ENCODE measurements at places on chromosomes 16 and 17.

GRCh38 chr16:69838489-69838888, 76.4 kb downstream of the WWP2 start:
- no peak for DNase-seq

DNA sequence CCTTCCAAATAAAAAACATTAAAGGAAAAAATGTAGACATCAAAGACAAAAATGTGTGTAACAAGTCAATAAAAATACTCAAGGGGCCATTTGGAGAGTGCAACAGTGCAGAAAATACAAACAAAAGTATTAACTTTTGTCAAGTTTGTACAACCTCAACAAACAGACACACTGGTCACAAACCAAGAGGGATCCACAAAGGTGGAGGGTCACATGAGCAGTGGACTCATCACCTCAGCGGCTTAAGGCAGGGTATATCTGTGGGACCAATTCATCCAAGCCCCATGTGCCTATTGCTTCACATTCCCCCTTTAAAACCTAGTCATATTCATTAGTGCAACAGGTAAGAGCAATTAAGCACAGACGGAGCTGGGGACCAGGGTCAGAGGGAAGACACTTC, 45.2 kb downstream of the DCUN1D3 start:
- no peak for DNase-seq

DNA sequence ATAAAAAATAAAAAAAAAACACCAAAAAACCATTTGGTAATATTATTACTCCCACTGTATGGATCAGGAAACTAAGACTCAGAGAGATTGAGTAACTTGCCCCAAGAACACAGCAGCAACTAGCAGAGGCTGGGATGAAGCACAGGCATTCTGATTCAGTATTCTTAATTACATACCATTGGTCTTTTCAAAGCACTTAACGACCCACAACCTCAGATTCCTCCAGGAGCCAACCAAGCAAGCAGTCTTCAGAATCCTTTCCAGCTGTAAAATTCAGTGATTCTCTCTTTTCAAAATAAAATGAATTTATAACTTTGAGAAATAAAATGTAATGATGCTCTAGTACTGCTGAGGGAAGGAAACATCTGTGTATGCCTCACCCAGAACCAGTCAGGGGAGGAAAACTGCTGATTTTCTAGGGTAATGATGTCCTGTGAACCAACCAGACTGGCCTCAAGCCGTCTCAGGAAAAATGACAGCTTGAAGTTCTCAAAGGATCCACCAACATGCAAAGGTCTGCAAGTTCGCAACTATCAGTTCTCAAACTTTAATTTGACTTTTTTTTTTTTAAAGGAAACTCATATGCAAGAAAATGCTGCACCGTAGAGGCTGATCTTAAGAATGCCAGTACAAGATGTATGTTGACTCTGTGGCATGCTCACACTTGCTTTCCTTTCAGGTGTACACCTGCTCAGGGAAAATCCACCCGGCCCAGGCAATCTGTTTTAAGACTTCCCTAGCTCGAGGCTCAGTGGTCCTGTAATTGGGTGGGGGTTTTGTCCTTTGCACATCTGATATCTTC, 9.0 kb downstream of the CUEDC1 start:
- no peak for DNase-seq

- no peak for DNase-seq
Observed at GRCh38 chr17:81069135-81069645, 34.2 kb downstream of the BAIAP2 start.

DNA sequence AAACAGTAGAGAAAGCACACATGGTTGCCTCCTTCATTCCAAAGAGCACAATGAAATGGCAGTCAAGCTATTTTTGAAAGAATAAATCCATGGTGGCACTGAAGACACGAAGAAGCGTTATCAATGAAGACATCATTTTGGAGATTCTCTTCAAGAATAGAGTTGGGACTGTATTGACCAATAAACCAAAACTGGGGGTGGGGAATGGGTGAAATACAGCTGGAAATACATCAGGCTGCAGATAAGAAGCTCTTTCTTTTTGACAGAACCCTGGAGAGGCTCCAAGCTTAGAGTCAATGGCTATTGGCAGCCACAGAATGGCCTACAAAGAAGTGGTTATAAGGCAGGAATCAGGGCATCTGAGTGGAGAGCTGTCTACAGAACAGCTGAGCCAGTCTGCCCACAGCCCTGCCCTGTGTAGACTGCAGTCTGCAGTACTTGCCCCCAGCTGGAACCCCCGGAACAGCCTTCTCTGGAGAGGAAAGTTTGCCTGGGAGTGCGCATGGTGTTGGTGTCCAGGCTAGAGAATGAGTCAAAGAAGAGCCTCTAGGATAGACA, 100.4 kb downstream of the STX8 start:
- DNase-seq: no peak

All from germinal center (tissue), 1 donor.